CD14-positive monocyte (primary cell): ENCODE measurements at places on chromosomes 6 and 20. TPM values are rescaled to one million over a fixed set of nuclear protein-coding genes. Genes with fewer than 3 reads are reported as not detected.

The HLA-B gene
- polyA plus RNA-seq, result 6,126 TPM

The SLC17A3 gene
- polyA plus RNA-seq, result not detected in 2 replicates

The IMPG1 gene
- polyA plus RNA-seq, result not detected

The GTSF1L gene
- not detected for polyA plus RNA-seq

The PRSS35 gene
- polyA plus RNA-seq, result not detected

The CYP24A1 gene
- polyA plus RNA-seq, result not detected

The RHAG gene
- not detected for polyA plus RNA-seq

- peaks cover 18% of the 10 kb centered on the region for H3K4me1 ChIP-seq
- peak; percentile 32 for DNase-seq
These were observed 72.3 kb downstream of the SNX5 start for GRCh38 chr20:17896193-17896723.

DNA sequence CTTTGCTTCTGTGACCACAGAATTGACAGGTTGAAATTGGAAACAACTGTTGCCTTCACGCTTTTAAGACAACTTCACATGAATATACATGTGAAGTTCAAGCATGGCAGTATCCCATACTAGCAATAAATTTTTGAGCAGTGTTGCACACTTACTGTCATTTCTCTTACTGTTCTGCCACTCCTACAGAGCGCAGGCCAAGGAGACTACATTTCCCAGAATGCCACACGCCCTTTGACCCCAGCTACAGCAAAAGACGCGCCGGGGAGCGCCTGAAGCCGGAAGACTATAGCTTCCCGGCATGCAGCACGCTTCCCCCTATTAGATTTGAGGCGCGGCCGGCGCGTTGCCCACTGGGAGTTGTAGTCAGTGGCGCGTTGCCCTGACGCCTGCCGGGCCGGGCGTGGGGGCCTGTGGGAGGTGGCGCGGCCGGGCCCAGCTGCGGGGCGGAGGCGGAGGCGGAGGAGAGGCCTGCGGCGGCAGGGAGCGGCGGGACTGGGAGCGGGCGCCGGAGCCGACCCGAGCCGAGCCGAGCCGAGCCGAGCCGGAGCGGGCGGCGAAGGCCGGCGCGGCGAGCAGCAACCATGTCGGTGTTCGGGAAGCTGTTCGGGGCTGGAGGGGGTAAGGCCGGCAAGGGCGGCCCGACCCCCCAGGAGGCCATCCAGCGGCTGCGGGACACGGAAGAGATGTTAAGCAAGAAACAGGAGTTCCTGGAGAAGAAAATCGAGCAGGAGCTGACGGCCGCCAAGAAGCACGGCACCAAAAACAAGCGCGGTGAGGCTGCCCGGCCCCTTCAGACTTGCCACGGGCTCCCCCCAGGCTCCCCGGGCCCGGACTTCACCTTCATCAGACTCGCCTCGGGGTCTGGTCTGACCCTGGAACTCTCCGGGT lies at the start of gene CHMP4B:
Gene CHMP4B (plus strand): TSS at position 464 of the 891 bp plus-strand sequence. CDS start 121 bp downstream, at position 585.
- H3K27ac ChIP-seq, result peak within 1 kb of the TSS; percentile 100
- DNase-seq, result peak; percentile 99
- no peaks in the 10 kb centered on the region for H3K27me3 ChIP-seq
- peaks cover 52% of the 10 kb centered on the region for H3K4me1 ChIP-seq
- H3K4me3 ChIP-seq, result peak within 1 kb of the TSS; percentile 82

GRCh38 chr20:37259031-37259430 lies 2.6 kb downstream of the GHRH start:
- no peak for DNase-seq
- no peaks in the 10 kb centered on the region for H3K27me3 ChIP-seq
- no peaks in the 10 kb centered on the region for H3K36me3 ChIP-seq
- no peak overlapping the region for H3K4me3 ChIP-seq

GRCh38 chr20:49475292-49476015 lies 7.0 kb downstream of the KCNB1 start:
- no peak overlapping the region for H3K4me3 ChIP-seq
- H3K27me3 ChIP-seq, result peaks cover 4% of the 10 kb centered on the region
- H3K36me3 ChIP-seq, result no peaks in the 10 kb centered on the region
- no peaks in the 10 kb centered on the region for H3K4me1 ChIP-seq
- H3K27ac ChIP-seq, result no peak overlapping the region

- H3K36me3 ChIP-seq, result no peaks in the 10 kb centered on the region
- DNase-seq, result no peak
- no peaks in the 10 kb centered on the region for H3K27me3 ChIP-seq
- no peak overlapping the region for H3K4me3 ChIP-seq
These were observed 76.3 kb upstream of the PHACTR2 start for GRCh38 chr6:143601504-143601903.

- H3K27me3 ChIP-seq, result no peaks in the 10 kb centered on the region
- H3K27ac ChIP-seq, result no peak overlapping the region
- peaks cover 34% of the 10 kb centered on the region for H3K36me3 ChIP-seq
- no peak overlapping the region for H3K4me3 ChIP-seq
- no peaks in the 10 kb centered on the region for H3K4me1 ChIP-seq
These were observed 68.7 kb downstream of the F13A1 start for GRCh38 chr6:6251555-6252280.

DNA sequence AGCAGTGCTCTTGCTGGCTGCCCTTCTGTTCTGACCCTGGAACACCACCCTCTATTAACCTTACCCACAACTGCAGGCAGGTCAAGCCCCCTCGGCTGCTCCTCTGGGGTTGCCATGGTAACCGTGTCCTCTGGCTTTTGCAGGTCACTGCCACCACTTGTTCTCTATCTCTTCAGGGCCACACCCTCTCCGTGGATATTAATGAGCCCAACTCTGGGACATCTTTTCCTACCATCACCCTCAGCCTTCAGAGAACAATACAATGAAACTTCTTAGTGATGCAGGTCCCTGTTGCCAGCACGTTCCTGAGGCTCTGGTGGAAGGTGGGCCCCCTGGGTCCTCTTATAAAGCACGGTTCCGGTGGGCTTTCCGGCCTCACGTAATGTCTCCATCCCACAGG lies 30.8 kb upstream of the MICB start:
- no peaks in the 10 kb centered on the region for H3K27me3 ChIP-seq
- DNase-seq, result no peak
- peak overlapping the region; percentile 4 for H3K27ac ChIP-seq

DNA sequence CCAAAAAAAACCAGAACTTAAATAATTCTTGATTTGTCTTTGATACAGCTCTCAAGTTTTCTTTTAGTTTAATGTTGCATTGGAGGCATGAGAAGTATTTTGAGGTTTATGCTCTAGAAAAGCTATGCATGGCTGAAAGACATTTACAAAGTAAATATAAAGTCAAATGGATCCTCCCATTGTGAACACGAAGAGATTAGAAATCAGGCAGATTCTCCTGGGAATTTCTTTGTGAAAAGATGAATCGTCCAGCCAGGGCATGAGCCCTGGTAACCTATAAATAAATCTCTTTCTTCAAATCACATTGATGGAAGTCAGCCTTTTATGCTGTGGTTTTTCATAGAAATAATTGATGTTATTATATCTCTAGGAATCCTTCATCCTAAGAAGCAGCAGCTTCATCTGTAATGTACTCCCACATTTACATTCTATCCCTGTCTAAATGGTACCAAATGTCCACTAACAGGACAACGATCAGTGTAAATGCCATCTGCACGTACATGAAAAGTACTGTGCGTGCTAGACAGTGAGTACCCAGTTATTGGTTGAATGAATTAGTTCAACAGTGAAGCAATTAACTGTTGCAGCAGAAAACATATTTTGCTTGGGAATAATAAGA lies 143.6 kb downstream of the ALDH8A1 start:
- no peak for DNase-seq
- H3K4me1 ChIP-seq, result no peaks in the 10 kb centered on the region
- no peaks in the 10 kb centered on the region for H3K36me3 ChIP-seq
- no peaks in the 10 kb centered on the region for H3K27me3 ChIP-seq
- no peak overlapping the region for H3K4me3 ChIP-seq
- H3K27ac ChIP-seq, result no peak overlapping the region

- no peaks in the 10 kb centered on the region for H3K36me3 ChIP-seq
- H3K27ac ChIP-seq, result no peak overlapping the region
- H3K4me1 ChIP-seq, result peaks cover 31% of the 10 kb centered on the region
- peaks cover 29% of the 10 kb centered on the region for H3K27me3 ChIP-seq
- no peak for DNase-seq
These were observed 298.2 kb downstream of the PHACTR1 start for GRCh38 chr6:13014504-13015378.

GRCh38 chr6:168113226-168113625 lies 34.2 kb upstream of the FRMD1 start:
- no peaks in the 10 kb centered on the region for H3K27me3 ChIP-seq
- H3K4me3 ChIP-seq, result no peak overlapping the region
- no peaks in the 10 kb centered on the region for H3K4me1 ChIP-seq

DNA sequence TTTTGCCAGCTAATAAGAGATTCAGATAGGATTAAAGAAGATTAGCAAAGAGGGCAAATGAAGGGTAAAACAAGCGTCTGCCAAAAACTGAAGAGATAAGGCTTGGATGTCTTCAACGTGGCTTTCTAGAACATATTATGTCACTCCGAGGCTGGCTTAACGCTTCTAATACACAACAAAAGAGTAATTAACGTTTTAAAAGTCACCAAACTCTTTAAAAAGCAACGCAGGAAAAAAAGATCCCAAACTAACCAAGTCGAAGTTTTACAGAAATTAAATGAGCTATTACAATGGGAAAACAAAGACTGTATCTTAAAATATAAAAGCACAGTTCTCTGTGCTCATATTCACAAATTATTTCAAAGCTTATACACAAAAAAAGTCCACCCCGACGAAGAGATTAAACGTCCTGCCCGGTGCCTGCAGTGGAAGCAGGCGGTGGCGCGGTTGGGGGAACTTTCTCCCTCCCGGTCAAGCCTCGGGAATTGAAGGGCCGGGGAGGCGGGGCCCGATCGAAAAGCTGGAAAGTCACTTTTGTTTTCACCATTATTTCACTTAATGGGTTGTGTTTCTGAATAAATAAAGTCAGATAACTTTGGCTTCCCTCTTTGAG lies 1.2 kb downstream of the MAK start:
- peaks cover 42% of the 10 kb centered on the region for H3K27me3 ChIP-seq
- no peak for DNase-seq
- H3K4me1 ChIP-seq, result peaks cover 20% of the 10 kb centered on the region
- peak overlapping the region; percentile 81 for H3K4me3 ChIP-seq
- H3K36me3 ChIP-seq, result no peaks in the 10 kb centered on the region

GRCh38 chr20:60310560-60311349 lies 352.5 kb downstream of the CDH26 start:
- no peaks in the 10 kb centered on the region for H3K27me3 ChIP-seq
- no peak overlapping the region for H3K27ac ChIP-seq
- no peak overlapping the region for H3K4me3 ChIP-seq
- no peaks in the 10 kb centered on the region for H3K4me1 ChIP-seq
- H3K36me3 ChIP-seq, result no peaks in the 10 kb centered on the region
- no peak for DNase-seq

DNA sequence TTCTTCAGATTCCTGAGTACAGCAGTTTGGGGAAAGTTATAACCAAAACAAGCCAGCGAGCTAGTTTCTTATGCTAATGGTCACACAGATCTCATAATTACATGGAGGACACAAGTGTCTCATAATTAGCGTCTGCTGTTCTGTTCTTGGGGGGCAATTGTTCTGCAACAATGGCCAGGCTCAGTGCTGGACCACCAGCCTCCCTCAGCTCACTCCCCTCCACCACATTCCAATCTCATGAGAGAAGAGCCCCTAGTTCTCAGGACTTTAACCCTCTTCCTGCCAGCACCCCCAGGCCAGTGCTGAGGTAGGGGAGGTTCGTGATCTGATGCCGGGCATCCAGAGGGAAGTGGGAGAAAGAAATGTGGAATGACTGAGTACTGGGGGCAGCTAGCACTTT lies 20.2 kb upstream of the TOX2 start:
- H3K4me1 ChIP-seq, result no peaks in the 10 kb centered on the region
- no peak overlapping the region for H3K27ac ChIP-seq
- H3K36me3 ChIP-seq, result no peaks in the 10 kb centered on the region
- H3K4me3 ChIP-seq, result no peak overlapping the region

DNA sequence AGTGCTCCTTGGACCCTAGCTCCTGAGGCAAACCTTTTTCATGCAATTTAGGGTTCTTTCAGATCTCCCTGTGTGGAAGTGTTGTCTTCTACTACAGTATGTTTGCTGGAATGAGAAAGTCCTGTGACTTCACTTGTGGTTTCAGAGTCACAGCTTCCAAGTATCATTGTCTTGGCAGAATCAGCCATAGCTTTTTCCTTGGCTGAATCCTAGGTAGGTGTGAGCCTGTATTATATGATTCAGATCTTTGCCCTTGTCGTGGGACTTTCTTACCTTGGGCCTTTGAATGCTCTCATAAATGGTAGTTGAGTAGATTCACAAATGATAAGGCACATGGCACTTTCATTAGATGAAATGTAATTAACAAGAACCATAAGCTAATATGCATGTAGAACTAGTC lies 16.5 kb downstream of the CARMIL1 start:
- no peaks in the 10 kb centered on the region for H3K36me3 ChIP-seq
- no peak overlapping the region for H3K27ac ChIP-seq
- no peak for DNase-seq
- H3K4me3 ChIP-seq, result no peak overlapping the region
- H3K27me3 ChIP-seq, result no peaks in the 10 kb centered on the region
- peaks cover 13% of the 10 kb centered on the region for H3K4me1 ChIP-seq

DNA sequence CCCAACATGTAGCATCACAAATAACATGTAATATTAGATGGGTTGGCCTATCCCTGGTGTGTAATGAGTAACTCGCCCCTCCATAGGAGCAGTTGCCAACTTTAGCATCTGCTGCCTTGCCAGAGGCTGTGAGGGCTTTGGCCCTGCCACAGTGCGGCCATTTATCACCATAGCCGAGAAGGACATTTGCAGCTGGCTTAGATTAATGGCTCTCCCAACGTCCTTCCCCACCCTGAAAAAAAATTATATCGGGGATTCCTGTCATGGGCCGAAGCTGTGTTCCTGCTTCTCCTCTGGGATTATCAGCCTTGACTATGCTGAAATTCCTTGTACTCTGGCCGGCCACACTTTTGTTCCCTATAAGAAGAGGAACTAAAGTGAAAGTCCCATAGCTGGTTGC lies 7.6 kb upstream of the ADIG start:
- H3K4me3 ChIP-seq, result no peak overlapping the region
- H3K36me3 ChIP-seq, result peaks cover 74% of the 10 kb centered on the region
- H3K4me1 ChIP-seq, result no peaks in the 10 kb centered on the region
- DNase-seq, result no peak
- H3K27ac ChIP-seq, result no peak overlapping the region
- no peaks in the 10 kb centered on the region for H3K27me3 ChIP-seq

DNA sequence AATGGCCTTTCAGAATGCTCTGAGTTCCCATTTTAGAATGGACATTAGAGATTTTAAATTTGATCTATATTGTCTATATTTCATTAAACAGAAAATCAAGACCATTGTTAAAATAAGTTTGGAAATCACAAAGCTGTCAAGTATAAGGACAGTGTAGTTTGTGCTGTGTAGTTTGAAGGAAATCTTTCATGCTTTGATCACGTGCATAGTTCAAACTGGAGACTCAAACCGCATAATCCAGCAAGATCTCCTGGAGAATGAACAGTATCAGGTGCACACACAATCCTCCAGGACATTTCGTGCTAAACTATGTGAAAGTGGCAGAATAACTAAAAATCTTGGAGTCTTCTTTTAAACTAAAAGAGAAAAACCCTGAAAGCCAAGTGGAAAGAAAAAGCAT lies 60.8 kb upstream of the TBXT start:
- H3K27me3 ChIP-seq, result peaks cover 25% of the 10 kb centered on the region
- no peak for DNase-seq
- H3K4me1 ChIP-seq, result no peaks in the 10 kb centered on the region
- H3K36me3 ChIP-seq, result no peaks in the 10 kb centered on the region
- H3K27ac ChIP-seq, result no peak overlapping the region
- no peak overlapping the region for H3K4me3 ChIP-seq

GRCh38 chr6:109096208-109096607 lies 901 bp downstream of the CEP57L1 start:
- H3K27ac ChIP-seq, result peak overlapping the region; percentile 95
- no peaks in the 10 kb centered on the region for H3K36me3 ChIP-seq
- H3K4me1 ChIP-seq, result peaks cover 24% of the 10 kb centered on the region
- peak overlapping the region; percentile 98 for H3K4me3 ChIP-seq

GRCh38 chr20:24835195-24835594 lies 113.9 kb upstream of the CST7 start:
- no peaks in the 10 kb centered on the region for H3K27me3 ChIP-seq
- H3K4me1 ChIP-seq, result no peaks in the 10 kb centered on the region
- DNase-seq, result no peak
- no peak overlapping the region for H3K4me3 ChIP-seq
